ENCODE measurements at places on chromosomes 4 and X.

DNA sequence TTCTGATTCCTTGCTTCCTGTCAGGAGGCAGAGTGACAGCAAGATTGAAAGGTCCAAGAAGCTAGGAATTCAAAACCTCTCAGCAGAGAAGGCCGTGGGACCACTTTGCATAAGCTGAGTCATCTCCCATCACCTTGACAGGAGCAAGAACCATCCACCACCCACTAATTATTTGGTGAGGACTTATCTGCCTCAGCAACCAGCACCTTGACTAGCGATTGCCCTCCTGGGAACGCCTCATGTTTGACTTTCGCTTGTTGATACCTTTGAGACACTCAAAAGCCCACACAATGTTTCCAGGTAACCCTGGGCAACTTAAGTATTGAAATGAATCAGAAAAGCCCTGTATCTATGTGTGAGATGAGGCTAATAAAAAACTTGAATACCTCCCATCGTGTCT is 233.5 kb upstream of the GYPA start:
- DNase-seq: no peak

- DNase-seq: no peak
These were observed 160.2 kb upstream of the IGFBP7 start for GRCh38 chr4:57270346-57270745.

GRCh38 chr4:59537246-59537886 is 1662.8 kb upstream of the ADGRL3 start:
- DNase-seq: no peak

DNA sequence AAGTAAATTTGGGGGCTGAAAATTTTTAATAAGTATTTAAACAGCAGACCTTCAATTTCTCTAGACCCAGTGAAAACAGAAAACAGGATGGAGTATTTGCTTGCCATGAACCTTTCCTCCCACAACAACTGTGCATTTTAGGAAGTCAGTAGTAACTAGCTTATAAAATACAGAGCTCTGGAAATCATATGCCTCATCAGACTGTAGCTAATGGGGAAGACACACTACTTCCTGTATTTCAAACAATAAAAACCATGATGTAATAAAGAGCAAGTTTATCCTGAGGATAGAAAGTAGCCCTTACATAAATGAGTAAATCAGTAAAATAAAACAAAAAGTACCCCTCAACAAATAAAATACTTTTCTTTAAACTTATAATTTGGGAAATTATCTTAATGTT is 280.1 kb upstream of the ZFP42 start:
- no peak for DNase-seq

DNA sequence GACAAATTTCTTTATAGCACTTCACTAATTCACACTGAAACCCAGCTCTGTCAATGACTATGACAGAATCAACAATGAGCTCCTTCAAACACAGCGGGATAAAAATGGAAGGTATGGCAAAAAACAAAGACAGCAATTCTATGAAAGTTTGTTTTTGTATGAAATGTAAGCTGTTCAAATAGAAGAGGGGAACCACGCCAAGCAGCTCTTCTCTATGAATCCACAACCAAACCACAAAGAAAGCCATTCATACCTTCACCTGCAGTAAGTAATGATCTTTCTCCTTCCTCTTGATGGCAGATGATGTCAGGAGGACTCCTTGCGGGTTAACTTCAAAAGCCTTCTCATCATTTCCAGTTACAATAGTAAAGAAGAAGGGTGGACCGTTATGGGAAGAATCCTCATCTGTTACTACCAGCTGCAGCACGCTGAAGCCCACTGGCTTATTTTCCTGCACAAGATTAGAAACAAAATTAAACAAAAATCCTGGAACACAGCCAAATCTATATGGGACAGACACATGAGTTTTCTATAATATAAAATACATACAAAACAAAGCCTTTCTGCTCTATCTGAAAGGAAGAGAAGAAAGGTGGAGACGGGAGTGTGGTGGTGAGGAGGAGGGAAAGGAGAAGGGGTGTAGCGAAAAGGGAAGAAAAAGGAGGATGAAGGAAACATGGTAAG is 48.9 kb upstream of the MTNR1A start:
- no peak for DNase-seq

GRCh38 chr4:41670530-41670929 is 78.0 kb downstream of the PHOX2B start:
- DNase-seq: no peak

DNA sequence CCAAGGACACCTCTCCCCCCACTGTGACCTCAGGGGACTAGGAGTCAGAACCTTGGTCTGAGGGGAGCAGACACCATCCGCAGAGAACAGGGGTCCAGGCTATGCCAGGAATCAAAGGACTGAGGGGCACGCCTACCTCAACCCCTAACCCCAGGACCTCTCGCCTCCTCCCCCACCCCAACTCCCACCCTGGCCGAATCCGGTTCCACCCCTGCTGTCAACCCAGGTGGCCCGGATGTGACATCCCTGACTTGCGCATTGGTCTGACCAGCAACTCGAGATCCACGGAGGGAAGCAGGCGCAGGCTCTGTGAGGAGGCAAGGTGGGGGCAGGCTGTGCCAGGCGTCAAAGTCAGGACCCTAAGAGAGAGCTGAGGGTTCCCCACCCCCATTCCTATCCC is 468 bp upstream of the MAGEA4 start:
- DNase-seq: no peak

DNA sequence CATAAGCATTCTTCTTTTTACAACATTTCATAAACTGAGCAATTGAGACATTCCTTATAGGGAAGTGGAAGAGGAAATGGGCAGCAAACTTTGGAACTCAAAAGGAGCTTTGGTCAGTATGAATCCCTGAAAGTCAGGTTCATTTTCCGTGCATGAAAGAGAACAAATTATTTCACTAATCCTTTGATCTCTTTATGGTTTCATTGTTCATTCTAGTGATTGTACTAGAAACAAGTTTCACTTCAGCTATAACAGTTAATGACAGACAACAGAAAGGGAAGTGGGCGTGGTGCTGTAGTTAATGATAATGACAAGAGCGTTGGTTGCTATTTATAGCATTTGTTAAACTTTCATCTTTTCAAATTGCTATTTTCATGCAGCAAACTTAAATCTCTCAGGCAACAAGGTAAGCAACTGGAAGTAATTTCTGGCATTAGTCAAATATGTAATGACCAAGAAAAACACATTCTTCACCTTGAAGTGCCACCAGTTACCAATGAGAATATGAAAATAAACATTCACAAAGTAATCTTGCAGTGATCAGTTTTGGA is 98.4 kb downstream of the AREG start:
- DNase-seq: no peak

- no peak for DNase-seq
These were observed 152.7 kb upstream of the FTHL17 start for GRCh38 chrX:31224381-31225012.

DNA sequence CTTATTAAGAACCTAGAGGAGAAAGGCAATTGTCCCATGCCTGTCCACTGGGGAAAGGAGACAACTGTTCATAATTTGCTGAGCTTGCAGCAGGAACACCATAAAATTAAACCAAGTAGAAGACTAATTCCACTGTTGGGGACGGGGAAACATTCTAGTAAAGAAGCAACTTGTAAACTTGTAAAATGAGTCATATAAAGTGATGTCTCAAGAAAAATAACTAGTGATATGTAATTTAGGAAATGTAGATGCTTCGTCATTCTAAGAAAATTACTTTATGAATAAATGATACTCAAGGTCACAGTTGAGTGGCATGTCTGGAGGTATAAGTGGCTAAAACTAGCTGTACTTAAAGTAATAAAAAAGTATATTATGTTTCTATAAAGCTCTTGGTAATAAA is 121.2 kb upstream of the MID1 start:
- no peak for DNase-seq

- no peak for DNase-seq
These were observed 104.9 kb downstream of the PCDH18 start for GRCh38 chr4:137427411-137427810.

GRCh38 chr4:138297743-138298405 is 55.7 kb upstream of the SLC7A11 start:
- no peak for DNase-seq

DNA sequence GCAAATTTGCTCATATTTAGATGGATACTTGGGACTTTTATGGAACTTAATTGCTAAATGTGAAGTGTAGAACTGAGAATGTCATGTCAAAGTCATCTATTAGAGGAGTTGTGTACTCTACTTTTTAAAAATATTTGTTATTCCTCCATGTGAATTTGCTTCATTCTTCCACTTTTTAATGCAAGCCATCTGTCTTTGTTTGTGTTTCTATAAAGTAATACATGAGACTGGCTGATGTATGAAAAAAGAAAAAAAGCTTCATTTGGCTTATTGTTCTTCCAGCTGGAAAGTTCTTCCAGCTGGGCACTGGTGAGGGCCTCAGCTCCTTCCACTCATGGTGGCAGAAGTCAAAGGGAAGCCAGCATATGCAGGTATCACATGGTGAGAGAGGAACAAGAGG is 114.6 kb upstream of the GRID2 start:
- DNase-seq: no peak

DNA sequence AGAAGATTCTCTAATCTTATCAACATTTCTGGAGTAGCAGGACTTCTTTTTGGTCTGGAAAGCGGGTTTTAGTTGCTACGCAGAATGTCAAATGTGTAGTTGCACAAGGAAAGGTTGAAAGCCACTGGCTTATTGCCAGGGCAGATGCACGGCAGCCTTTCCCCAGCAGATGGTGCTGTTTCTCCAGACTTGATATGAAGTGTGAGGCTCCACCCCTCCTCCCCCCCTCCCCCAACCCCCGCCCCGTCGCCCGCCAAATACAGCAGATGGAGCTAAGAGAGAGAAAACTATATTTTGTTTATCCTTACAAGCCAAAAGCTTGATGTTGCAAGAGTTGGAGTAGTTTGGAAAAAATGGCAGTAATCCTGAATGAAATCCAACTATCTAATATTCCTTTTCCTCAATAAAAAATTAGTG is 32.0 kb downstream of the ENOPH1 start:
- DNase-seq: peak; percentile 69

- DNase-seq: no peak
These were observed 272.9 kb upstream of the ARX start for GRCh38 chrX:25288676-25289075.

GRCh38 chr4:98686043-98686707 is 27.8 kb upstream of the TSPAN5 start:
- no peak for DNase-seq

DNA sequence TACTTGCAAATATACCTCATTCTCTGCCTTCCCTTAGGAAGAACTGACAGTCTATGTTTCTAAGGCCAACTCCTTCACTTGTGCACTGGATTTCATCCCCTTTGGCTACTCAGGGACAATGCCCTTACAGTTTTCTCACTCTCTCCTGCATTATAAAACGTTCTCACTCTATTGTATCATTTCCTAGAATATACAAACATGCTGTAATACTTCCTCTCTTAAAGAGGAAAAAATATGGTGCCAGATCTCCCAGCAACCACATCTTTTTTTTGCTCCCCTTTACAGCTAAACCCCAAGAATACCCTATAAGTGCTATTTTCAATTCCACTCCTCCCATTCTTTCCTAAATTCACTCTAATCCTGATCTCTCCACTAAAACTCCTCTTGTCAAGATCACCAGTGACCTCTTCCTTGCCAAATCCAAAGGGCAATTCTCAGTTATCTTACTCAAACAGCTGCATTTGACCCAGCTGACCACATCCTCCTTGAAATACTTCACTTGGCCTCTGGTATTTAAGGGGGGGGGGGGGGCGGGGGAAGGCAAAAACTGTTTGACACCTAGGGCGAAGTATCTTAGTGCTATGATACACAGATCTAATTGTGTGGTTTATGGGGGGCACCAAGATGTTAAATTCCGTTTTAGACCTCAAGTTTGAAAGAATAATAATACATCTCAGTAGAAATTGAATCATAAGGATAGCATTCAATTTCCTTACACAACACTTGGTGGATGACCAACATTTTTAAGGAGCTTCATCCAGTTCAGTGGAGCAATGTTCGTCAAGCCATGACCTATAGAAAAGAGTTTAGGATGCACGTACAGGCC is 1.6 kb downstream of the RCHY1 start:
- DNase-seq: no peak

DNA sequence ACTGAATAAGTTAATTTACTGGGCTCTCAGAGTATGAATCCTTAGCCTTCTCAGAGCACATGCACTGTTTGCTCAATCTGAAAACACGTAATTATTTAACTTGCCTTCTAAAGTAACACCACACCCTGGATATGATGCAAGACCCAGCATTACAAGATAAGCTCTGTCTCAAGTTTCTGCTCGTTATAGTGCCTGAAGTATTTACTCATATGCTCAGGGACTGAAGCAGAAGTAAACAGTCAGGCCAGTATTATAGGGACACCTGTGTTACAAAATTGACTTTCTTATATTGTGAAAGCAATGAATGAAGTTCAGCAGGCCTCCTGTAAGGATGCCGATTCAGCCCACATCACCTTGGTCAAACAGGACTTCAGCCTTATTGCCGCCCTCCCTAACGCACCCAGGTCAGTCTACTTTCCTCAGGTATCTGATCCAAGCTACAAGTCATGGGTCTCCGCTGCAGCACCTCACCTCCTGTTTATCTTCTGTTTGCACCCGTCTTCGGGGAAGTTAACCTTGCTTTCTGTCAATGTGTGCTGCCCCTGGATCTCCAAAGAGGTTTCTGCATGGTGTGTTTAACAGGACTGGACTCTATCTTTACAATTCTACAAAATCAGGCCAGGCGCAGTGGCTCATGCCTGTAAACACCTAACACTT is 42.8 kb upstream of the KLF3 start:
- no peak for DNase-seq

- DNase-seq: no peak
These were observed 12.6 kb downstream of the PCDH10 start for GRCh38 chr4:133161570-133162295.

- DNase-seq: no peak
These were observed 27.1 kb downstream of the STAG2 start for GRCh38 chrX:123988423-123989111.

DNA sequence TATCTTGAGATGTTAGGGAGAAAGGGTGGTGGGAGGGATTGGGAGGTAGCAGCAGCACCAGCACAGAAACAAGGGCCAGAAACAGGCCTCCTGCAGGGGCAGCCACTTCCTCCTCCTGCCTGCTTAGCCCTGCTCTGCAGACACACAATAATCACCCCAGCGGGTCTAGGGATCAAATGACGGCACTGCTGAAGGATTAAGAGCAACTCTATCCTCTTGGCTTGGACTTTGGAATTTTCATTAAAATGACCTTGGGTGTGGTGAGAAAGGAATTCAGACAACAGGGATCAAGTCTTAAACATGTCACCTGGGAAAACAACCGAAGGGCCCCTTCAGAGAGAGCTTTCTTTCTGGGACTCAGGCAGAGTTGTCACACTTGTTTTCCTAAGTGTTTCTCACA is 353.4 kb downstream of the SPRY1 start:
- no peak for DNase-seq

DNA sequence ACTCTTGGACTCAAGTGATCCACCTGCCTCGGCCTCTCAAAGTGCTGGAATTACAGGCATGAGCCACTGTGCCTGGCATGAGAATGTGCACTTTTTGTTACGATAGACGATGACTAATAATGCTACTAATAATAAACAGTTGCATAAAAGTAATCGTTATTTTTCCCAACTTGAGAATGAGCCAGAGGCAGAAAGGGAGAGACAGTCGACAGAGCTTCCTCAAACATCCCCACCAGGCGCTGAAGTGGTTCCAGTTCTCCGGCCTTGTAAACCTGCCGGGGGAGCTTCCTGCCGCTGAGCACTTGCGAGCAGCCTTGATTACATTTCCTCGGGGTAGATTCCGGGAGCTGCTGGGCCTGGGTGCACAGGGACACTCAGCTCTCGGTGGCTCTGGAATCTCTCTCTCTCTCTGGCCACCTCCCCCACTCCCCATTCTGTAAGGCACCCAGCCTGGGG is 8.9 kb upstream of the HTRA3 start:
- no peak for DNase-seq

- no peak for DNase-seq
These were observed 924 bp upstream of the ENAM start for GRCh38 chr4:70627620-70628019.

All from occipital lobe (tissue), 3 donors.